GM12878 (cell line): ENCODE measurements at places on chromosomes 16 and 17.
A peak's percentile ranks its signal among the peaks of the same experiment; 100 is the strongest.

- DNase-seq: no peak
Measured at GRCh38 chr17:14261406-14261805, 24.7 kb upstream of the CDRT15 start.

- no peak for DNase-seq
Measured at GRCh38 chr16:79593754-79594153, 6.8 kb downstream of the MAF start.

- no peak for DNase-seq
Measured at GRCh38 chr16:86038926-86039310, 140.0 kb downstream of the IRF8 start.

DNA sequence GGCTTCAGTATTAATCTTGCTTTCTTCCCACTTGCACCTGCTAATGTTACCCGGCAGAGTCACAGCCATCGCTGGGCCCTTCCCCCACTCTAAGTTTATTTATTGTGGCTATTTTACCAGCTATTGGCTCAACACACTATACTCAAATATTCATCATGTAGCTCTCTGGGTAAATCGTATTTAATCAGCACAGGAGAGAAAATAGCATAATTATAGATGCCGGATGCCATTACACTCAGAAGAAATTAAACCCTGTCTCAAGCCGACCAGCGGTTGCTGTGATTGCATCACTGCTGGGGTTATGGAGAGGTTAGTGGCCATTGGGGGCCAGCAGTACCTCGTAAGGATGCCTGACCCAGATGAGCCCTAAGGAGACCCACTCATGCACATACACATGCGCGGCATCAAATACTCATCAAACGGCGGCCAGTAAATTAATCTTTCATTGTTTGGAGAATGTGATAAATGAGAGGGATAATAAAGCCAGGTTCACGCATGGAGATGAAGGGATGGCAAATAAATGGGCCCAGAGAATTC is 269.5 kb upstream of the ZFHX3 start:
- no peak for DNase-seq

- DNase-seq: no peak
Measured at GRCh38 chr17:42560246-42560645, 1.7 kb upstream of the COASY start.

DNA sequence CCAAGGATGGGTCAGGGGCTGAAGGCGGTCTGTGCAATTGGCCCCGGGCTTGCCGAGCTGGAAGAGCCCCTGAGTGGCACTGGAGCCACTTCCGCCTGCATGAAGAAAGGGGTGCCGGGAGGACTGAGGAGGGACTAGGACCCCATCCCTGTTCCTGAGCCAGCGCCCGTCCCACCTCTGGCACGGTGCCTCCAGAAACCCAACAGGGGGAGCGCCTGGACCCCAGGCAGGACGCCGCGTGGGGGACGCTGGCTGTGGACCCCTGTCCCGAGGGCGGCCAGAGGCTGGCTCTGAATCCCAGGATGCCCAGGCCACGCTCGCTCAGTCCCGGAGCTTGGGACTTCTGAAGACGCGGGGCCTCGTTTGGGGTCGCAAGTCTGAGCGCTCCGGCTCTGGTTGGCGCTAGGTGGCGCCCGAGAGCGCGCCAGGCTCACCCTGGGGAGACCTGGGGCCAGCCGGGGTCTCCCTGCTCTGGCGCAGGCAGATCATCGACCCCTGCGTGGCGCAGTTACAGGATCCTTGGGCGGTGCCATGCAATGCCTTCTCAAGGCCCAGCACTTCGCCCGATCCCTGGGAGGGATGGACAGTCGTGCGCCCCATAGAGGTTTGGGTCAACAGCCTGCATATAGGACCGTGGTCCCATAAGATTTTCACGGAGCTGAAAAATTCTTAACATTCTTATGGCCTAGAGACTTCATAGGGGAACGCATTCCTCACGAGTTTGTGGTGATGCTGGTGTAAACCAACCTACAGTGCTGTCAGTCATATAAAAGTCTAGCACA is 58.5 kb upstream of the CREBBP start:
- no peak for DNase-seq

GRCh38 chr17:47851764-47852112 is 775 bp upstream of the SP6 start:
- DNase-seq: no peak

GRCh38 chr16:84842516-84843148 is 22.8 kb downstream of the CRISPLD2 start:
- no peak for DNase-seq

DNA sequence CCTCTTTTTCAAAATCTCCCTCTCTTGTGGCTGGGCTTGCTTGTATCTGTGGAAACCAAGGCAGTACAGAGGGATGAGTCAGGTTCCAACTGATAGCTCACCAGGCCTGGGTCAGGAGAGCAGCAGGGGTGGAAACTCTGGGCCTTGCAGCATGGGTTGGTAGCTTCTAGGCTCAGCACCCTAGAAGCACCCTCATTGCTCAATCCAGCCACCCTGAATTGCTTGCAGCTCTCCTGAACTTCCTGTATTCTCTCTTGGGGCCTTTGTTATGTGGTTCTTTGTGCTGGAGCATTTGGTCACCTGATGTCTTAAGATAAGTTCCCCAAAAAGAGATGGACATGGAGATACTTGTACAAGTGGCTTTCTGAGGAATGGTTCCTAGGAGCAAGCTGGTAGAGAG is 169.4 kb downstream of the IRX5 start:
- no peak for DNase-seq

- no peak for DNase-seq
Measured at GRCh38 chr17:38418062-38418692, 10.1 kb upstream of the ARHGAP23 start.

DNA sequence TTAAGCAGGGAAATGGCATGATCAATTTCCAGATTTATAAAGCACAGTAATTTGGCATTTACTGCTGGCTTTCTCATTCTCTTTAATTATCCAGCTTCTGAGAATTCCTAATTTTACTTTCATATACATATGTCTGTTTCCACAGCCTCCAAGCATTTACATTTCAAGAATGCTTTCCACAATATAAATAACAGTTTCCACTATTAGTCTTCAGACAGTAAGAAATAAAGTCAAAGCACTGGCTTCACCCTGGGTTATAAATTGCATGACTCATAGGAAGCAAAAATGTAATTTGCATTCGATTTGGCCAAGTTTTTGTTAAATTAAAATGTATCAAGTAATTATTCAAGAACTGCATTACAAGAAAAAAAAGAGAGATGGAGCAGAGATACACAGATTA is 53.5 kb downstream of the MPHOSPH6 start:
- DNase-seq: no peak

DNA sequence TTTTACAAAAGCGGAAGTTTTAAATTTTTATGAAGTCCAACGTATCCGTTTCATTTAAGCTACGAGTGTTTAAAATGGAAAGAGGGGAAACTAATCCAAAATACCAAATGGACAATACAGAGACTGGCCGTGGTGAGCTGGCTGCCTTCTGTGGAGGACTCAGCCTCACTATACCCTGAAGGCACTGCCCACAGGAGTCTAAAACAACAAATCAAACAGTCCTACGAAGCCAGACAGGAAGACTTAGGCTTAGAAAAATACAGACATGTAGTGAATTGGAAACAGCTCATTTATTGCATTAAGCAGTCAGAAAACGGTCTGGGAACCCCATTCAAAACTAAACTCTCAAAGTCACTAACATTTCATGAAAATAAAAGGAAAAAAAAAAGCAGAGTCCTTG is 75.1 kb downstream of the CYTH1 start:
- DNase-seq: no peak

- no peak for DNase-seq
Measured at GRCh38 chr16:3246002-3246401, 10.4 kb downstream of the MEFV start.

DNA sequence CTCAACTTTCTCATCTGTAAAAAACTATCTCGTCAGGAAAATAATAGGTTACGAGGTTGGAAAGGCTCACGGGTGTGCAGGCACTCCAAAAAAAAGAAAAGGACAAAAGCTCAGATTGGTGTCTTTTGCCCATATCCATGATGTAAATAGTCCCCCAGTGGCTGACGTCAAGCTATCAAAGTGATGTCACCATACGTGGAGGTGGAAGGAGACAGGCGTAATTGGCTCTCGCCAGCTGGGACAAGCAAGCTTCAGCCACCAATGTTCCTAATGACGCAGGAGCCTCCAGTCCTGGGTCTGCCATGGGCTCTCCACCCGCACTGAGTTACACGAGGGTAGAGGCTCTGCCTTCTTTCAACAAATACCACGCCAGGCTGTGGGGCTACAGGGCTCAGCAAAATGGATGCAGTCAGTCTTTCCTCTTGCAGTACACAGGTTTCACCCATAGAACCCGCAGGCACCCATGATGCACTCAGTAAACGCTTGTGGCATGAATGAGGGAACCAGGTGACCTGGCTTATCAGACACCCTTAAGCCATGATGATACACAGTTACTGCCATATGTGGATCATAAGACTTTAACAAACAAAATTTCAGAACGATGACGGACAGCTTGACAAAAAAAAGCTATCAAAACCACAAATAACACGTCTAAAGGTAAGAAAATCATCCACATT is 50.5 kb downstream of the COTL1 start:
- no peak for DNase-seq

GRCh38 chr17:28920201-28920600 is 17.3 kb upstream of the DHRS13 start:
- no peak for DNase-seq

- peak; percentile 40 for DNase-seq
Measured at GRCh38 chr17:8997994-8998628, 23.2 kb upstream of the NTN1 start.

GRCh38 chr16:11248133-11248532 is 7.9 kb downstream of the SOCS1 start:
- DNase-seq: no peak

GRCh38 chr17:29567554-29568330 is 759 bp upstream of the TP53I13 start:
- no peak for DNase-seq

- no peak for DNase-seq
Measured at GRCh38 chr16:28149011-28149888, 62.5 kb downstream of the XPO6 start.

DNA sequence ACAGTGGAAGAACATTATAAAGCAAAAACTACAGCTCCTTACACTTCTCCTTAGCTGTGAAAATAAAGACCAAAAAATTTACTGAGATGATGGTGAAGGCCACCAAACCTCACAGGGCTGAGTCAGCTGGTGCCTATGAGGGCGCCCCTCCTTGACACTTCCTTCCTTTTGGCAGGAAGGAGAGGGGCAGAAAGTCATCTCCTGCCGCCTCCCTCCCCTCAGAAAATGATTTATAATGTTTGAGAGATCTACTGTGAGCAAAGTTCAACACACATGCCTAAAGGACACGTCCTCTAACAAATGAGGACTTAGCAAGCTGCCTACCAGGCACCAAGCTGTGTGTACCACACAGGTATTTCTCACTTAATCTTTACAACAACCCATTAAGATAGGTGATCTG is 245.7 kb downstream of the PRKCA start:
- no peak for DNase-seq

- DNase-seq: no peak
Measured at GRCh38 chr17:75950421-75950820, 9.6 kb upstream of the FBF1 start.

DNA sequence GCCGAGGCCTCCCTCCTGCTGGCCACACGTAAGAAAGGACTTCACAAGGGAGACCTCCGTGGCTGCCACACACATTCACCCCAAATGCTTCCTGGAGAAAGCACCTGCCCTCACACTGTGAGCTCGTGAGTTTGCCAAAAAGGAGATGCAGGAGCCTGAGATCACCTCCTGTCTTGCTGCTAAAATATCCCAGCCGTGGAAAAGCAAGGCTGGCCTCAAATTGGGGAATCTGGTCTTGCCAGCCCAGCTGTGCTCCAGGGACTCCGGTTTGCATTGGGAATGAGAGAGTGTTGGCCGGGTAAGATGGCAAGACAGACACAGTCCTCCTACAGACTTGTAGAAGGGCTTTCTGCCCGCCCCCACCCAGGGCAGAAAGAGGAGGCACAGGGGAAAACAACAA is 13.8 kb downstream of the RBFOX3 start:
- DNase-seq: no peak

- no peak for DNase-seq
Measured at GRCh38 chr16:1258225-1258600, 2.3 kb downstream of the TPSD1 start.

DNA sequence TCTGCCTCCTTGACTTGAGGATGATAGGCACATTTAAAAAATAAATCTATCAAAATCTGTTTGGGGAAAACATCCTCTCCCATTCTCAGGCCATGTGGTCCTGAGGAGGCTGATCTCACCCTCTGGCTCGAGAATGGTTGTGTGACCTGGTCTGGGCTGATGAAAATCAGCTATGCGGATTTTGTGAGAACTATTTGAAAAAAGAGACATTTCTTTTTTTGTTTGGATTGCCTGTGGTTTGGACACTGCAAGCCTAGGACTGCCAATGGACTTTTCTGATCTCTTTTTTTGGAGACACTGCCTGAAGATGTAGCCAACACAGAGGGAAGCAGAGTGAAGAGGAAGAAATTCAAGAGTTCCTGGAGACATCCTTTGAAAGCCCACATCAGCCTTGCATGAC is 145.9 kb downstream of the HS3ST3B1 start:
- DNase-seq: no peak

- no peak for DNase-seq
Measured at GRCh38 chr16:8588682-8589056, 1.6 kb downstream of the TMEM114 start.

GRCh38 chr17:40342504-40343218 is 21.9 kb downstream of the GJD3 start:
- no peak for DNase-seq

DNA sequence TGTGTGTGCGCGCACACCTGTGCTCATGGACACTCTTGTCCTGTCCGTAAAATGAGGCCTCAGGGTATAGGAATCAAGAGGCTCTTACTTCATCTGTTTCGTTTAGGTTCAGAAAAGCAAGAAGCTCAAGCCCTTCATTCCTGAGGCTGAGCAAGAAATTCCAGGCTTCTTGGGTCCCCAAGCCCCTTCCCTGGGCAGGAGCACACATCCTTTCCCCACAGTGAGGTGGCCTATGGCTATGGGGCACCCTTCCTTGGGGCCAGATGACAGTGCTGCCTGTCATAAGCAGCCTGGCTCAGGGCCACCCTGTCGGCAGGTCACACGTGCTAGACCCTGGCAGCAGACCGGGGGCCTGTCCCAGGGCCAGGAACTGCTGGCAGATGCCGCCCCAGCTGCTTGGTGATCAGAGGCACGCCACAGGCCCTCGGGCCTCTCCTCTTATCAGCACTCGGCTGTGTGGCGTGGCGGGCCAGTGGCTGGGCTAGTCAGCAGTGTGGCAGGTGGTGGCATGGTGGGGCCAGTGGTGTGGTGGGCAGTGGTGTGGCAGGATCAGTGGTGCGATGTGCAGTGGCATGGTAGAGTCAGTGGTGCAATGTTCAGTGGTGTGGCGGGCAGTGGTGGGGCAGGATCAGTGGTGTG is 50.2 kb downstream of the NKD1 start:
- DNase-seq: no peak

- no peak for DNase-seq
Measured at GRCh38 chr17:45288825-45289224, 26.9 kb upstream of the SPATA32 start.

GRCh38 chr16:14364386-14365199 is 265.5 kb downstream of the PARN start:
- no peak for DNase-seq

- no peak for DNase-seq
Measured at GRCh38 chr16:22008215-22009059, 526 bp downstream of the MOSMO start.
